ENCODE measurements at places on chromosomes 5 and 9.

DNA sequence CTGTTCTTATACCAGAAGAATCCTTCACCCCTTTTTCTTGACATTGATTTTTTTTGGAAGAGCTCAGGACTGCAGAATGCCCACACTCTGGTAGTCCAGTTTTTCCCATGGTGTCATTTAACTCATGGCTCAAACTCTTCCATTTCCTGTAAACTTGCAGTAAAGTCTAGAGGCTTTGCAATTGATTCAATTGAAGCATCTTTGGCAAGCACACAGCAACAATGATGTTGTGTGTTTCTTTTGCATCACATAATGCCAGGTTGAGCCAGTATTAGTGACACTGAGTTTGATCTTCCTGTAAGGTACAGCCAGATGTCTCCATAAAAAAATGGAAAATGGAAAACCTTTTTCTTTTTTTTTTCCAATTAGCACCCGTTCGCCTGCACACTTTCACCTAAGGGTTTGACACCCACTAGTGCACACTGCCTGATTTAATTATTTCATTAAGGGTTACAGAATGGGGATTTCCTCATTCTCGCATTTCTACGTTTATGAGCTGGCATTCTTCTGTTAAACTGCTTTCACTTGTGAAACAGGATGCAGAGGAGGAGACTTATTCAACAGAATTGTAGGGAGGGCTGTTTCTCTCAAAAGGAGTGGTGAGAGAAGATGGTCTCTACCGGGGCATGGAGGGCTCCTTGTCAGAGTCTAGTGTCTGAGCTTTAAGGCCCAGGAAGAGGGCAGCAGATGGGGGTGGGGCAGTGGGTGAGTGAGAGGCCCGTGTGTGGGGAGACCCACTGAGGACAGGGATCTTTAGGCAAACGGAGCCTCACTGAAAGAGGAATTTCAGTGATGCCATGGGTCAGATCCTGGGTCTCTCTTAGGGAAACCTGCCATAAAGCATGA is 2.2 kb upstream of the S1PR3 start:
- DNase-seq = peak; percentile 64

GRCh38 chr9:128635266-128636023 is 21.2 kb downstream of the DYNC2I2 start:
- peak; percentile 99 for DNase-seq

GRCh38 chr5:173954671-173955521 is 34.1 kb upstream of the C5orf47 start:
- DNase-seq = peak; percentile 74

DNA sequence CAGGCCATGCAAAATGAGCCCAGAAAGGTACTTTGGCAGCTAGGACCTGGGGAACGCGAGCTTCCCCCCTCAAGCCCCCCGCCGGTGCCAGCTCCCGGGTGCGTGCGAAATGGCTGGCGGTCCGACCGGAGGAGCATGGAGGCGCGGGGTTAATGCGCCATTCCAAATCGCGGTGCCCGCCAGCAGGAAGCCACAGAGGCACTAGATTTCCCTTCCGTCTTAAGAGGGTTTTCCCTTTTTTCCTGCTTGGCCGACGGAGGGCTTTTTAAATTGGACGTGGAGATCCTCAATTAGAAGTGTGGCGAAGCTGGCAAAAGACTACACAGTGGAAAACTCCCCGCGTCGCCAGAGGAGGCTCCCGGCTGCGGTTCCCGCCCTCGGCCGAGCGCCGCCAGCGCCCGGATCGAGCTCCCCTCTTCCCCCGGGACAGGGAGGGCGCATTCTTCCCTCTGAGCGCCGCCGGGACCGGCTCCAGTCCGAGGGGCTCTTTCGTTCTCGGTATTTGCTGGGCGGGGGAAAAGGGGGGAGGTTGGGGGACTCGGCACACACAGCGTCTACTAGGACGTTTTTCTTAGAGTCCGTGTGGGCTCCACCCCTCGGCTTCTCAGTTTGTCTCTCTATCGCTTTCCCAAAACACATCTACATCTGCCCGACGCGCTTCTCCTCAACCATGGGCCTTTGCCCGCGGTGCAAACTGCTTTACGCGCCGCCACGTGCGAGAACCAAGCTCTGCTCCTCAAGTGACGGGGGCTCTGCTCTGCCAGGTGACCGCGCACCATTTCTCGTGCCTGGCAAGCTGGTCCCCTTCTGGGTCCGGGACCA is 3.0 kb downstream of the GDNF start:
- DNase-seq = peak; percentile 74

DNA sequence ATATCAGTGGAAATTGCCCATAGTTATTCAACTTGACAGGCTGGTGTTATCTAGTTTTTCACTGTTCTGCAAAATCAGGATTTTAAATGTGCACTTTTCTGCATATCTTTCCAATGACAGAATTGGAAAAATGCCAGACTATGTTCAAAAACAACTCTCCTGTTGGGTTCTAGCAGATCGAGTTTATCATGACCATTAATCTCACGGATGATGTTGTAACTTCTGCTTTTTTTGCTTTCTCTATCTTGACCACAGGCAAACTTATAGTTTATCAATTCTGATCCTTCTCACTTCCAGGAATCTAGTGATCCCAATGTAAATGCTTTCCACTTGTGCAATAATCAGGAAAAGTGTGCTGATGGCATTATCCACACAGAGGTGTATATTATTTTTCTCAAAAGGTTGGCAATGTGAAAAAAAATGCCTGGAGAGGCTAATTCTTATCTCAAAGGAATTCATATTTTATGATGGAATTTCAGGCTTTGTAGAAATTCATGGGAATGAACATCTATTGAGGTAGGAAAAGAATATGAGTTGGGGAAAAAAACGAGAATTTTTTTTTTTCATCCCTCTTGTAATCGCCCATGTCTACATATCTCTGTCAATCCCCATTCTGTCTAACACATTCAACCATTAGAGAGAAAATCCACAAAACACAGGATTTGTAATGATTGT is 73.6 kb upstream of the DAB2 start:
- DNase-seq = peak; percentile 72

DNA sequence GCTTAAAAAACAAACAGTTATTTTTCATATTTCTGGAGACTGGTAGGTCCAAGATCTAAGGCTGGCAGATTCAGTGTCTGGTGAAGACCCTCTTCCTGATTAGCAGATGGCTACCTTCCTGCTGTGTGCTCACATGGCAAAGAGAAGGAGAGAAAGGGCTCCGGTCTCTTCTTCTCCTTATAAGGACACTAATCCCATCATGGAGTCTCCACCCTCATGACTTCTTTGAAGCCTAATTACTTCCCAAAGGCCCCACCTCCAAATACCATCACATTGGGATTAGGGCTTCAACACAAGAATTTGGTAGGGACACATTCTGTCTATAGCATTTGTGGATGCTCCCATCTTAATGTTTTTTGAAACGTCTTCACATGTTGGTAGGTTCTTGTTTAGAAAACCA is 391.1 kb downstream of the TMEM161B start:
- DNase-seq = no peak

DNA sequence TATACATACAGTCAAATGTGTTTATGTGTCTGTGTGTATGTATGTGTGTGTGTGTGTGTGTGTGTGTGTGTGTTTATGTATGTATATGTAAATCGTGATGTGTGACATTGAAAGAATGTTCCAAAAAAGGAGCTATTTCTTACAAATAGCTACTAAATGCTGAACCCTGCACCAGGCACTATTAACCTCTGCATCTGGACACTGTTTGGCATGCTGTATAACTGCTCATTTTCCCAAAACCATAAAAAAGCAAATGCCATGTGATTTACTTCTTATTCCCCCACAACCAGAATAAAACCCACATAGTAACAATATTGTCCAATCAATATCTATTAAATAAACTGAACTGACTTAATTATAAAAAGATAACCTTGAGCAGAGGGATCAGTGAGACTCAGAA is 91.1 kb downstream of the NR6A1 start:
- DNase-seq = no peak

DNA sequence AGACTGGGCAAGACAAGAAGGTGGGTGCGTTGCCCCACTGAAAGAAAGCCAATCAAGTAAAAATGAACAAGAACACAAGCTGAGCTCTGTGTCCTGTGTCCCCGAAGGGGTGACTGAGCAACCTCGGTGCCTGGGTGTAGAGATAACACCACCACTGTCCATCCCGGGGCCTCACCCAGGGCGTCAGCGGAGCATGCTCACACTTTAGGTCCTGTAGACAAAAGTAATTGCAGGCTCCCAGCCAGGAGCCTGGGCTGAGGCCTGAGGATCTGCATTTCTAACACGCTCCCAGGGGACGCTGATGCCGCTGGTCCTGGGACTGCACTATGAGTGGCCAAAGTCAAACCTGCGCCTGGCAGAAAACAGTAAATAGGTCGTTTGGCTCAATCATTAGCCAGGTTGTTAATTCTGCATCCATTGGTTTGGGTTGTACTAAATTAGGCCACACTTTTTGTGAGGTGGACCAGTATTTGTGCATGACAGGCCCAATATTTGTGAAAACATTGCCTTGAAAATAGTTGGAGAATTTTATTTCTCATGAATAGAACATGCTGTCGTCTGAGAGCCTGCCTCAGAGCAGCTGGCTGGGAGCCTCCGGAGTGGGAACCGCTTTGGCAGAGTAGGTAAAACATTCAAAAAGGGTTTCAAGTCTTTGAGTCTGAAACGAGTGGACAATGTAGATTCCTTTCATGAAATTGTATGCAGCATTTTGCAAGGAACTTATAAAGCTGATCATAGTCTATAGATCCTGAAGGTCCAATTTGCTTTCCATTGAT is 38.3 kb downstream of the ANKRD33B start:
- DNase-seq = no peak

- DNase-seq = no peak
Observed at GRCh38 chr9:89792189-89793123, 187.6 kb downstream of the GADD45G start.

DNA sequence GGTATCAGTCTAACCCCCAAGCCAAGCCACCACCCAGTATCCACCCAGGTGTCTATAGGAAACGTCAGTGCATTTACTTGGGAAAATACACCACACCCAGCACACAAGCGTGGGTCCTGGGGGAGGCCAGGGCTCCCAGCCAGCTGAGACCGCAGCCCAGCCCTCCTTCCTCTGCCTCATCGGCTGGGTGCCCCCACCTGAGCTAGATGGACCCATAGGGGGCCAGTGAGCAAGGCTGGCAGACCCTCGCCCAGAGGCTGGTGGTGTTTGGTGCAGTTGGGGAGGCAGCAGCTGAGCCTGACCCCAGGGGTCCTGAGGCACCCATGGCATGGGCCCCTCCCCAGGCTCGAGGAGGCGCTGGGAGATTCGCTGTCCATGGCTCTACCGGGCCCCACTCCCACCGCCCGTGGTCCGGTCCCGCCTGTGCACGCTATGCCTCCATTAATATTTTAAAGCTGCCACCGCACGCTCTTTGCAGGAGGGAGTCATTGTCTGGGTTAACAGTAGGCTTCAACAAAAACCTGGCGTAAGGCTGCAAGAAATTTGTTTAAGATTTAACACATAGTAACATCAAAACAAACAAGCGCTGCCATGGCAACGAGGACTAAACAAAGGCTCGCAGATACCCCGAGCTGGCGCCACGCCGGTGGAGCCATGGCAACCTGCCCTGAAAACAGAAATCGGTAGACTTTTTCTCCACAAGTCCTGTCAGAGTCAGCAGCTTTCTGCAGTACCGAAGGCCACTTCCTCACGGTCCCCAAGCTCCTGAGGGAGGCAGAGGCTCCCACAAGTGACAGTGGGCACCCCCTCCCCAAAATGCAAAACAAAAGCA is 20.6 kb downstream of the TPPP start:
- peak; percentile 64 for DNase-seq

DNA sequence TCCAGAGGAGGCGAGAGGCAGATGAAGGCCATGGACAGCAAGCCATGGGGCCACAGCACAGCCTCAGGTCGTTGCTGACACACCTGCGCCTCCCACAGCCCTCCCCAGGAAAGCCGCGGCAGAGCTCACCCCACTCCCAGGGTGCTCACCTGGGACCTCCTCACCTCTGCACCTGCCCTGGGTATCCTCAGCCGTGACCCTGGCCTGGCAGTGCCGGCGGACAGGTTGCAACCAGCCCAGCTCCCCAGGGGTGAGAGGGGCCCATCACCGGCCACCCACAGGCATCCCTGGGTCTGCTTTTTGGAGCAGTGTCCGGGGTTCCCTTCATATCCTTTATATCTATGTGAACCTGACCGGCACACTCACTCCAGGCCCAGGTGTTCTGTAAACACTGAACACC is 30.4 kb upstream of the FCN1 start:
- no peak for DNase-seq

DNA sequence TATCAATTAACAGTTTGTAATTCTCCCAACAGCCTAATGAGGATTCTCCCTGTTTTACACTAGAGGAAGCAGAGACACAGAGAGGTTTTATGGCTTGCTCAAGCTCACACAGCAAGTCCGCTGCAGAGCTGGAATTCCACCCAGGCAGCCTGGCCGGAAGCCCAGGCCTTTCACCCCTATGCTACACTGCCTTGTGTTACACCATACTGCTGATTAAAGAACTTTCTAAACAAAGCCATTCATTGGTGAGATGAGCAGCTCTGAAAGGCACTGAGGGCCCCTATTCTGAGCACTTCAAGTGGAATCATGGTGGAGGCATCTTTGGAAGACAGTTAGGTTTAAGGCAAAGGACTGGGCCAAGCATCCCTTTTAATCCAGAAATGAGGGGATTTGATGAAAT is 14.7 kb upstream of the LARP1 start:
- DNase-seq = no peak

GRCh38 chr9:10268531-10269485 is 344.0 kb downstream of the PTPRD start:
- no peak for DNase-seq

DNA sequence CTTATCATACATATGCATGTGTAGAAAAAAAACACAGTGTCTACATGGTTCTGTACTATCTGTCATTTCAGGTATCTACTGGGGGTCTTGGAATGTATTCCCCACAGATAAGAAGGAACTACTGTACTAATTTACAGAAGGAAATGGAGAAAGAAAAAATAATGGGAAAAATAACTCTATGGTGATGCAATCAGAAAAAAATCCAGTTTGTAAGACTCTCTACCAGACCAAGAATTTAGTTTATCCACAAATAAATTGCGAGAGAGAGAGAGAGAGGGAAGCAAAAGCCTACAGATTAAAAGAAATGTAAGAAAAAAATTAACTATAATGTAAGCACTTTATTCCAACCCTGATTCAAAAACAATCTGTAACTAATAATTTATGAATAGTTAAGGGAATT is 708.6 kb upstream of the ZNF608 start:
- DNase-seq = peak; percentile 19

- no peak for DNase-seq
Observed at GRCh38 chr5:82911910-82912309, 165.3 kb downstream of the TMEM167A start.

DNA sequence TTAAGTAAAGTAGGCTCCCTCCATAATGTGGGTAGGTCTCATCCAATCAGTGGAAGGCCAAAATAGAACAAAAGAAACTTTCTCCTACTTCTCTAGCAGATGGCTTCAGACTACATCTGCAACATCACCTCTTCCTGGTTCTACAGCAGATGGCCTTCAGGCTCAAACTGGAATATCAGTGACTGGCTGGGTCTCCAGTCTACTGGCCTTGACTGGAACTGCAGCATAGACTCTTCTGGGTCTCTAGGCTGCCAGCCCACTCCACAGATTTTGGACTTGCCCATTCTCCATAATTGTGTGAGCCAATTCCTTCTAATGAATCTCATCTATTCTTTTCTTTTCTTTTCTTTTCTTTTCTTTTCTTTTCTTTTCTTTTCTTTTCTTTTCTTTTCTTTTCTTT is 64.8 kb downstream of the ACER2 start:
- no peak for DNase-seq

GRCh38 chr5:73437101-73437776 is 11.3 kb downstream of the FOXD1 start:
- DNase-seq = peak; percentile 76

- no peak for DNase-seq
Observed at GRCh38 chr5:65059681-65060598, 291.2 kb downstream of the CWC27 start.
